ENCODE measurements at places on chromosomes 2 and 18. TPM values are rescaled to one million over a fixed set of nuclear protein-coding genes. Genes with fewer than 3 reads are reported as not detected.

Gene FOXD4L1
- total RNA-seq, result 0.43 TPM

DNA sequence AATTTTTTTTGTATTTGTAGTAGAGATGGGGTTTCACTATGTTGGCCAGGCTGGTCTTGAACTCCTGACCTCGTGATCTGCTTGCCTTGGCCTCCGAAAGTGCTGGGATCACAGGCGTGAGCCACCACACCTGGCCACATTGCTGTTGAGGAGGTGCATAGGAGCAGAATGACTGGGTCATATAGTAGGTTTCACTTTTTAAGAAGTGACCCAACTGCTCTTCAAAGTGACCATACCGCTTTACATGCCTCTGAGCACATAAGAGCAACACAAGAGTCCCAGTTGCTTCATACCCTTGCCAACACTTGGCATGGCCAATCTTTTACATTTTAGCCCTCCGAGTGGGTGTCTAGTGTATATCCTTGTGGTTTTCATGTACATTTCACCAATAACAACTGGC lies 28.9 kb downstream of the RRM2 start:
- no peaks in the 10 kb centered on the region for H3K36me3 ChIP-seq
- H3K4me3 ChIP-seq, result no peak overlapping the region
- H3K27me3 ChIP-seq, result no peaks in the 10 kb centered on the region
- DNase-seq, result no peak
- H3K27ac ChIP-seq, result no peak overlapping the region

DNA sequence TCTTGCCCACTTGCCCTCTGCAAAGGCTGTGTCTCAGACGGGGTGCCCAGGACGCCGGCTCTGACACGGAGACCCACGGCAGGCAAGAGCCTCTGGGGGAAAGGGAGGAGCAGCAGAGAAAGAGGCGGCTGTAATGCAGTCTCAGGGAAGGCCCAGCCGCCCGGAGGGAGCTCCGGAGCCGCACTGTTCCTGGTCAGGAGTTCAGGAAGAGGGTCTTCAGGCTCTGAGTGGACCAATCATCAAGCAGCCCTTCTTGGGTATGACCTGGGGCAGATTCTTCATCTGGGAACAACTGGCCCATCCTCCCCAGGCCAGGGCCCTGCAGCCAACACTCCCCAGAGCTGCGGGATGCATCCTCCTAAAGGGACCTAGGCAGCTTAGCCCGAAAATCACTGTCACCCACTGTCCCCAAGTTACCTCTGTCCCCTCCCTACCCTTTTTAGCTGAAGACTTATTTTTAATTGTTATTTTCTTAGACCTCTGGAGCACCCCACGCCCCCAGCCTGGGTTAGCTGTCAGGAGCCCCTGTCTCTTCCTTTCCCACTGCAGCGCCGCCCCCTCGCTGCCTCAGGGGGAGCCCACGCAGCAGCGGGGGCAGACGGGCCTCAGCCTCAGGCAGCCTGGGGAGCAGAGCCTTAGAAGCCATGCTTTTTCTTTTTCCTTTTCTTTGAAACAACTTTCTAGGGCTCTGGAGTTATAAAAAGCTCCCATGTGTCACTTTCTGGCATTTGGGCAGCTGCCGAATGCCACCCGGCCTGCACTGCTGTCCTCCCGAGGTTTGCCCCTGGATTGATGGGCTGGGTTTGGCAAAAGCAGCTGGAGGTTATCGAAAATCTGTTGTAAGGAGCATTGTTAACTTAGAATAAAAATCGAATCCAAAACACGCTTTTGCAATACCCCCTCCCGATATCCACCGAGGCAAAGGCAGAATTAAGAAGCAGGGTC lies 644 bp upstream of the NEU2 start:
- H3K4me1 ChIP-seq, result peaks cover 54% of the 10 kb centered on the region
- H3K27me3 ChIP-seq, result no peaks in the 10 kb centered on the region
- no peaks in the 10 kb centered on the region for H3K36me3 ChIP-seq
- DNase-seq, result no peak
- peak overlapping the region; percentile 86 for H3K27ac ChIP-seq

- H3K36me3 ChIP-seq, result no peaks in the 10 kb centered on the region
- H3K4me1 ChIP-seq, result no peaks in the 10 kb centered on the region
- H3K27ac ChIP-seq, result no peak overlapping the region
- H3K27me3 ChIP-seq, result peaks cover 6% of the 10 kb centered on the region
Observed at GRCh38 chr2:8002765-8003393, 679.0 kb upstream of the ID2 start.

- H3K4me1 ChIP-seq, result peaks cover 48% of the 10 kb centered on the region
- peak overlapping the region; percentile 65 for H3K4me3 ChIP-seq
- H3K27me3 ChIP-seq, result no peaks in the 10 kb centered on the region
- peak overlapping the region; percentile 95 for H3K27ac ChIP-seq
- H3K36me3 ChIP-seq, result no peaks in the 10 kb centered on the region
Observed at GRCh38 chr2:132415915-132416722, 486 bp upstream of the GPR39 start.

GRCh38 chr2:197838036-197838435 lies 33.6 kb downstream of the PLCL1 start:
- DNase-seq, result no peak
- H3K27ac ChIP-seq, result no peak overlapping the region
- no peak overlapping the region for H3K4me3 ChIP-seq
- no peaks in the 10 kb centered on the region for H3K4me1 ChIP-seq
